ENCODE measurements at places on chromosomes 5 and 9.

DNA sequence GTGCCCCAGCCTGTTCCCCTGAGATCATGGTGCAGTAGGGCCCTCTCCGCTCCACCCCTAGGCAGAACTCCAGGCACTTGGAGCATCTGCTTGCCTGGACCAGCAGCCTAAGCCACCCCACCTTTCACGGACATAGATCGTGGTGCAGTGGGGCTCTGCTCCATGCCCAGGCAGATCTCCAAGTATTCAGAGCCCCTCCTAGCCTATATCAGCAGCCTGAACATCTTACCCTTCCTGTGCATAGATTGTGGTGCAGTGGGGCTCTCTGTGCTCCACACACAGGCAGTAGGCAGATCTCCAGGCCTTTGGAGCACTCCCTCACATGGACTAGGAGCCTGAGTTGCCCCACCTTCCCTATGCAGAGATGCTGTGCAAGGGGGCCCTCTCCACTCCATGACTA is 103.0 kb downstream of the GLIS3 start:
- DNase-seq = no peak

DNA sequence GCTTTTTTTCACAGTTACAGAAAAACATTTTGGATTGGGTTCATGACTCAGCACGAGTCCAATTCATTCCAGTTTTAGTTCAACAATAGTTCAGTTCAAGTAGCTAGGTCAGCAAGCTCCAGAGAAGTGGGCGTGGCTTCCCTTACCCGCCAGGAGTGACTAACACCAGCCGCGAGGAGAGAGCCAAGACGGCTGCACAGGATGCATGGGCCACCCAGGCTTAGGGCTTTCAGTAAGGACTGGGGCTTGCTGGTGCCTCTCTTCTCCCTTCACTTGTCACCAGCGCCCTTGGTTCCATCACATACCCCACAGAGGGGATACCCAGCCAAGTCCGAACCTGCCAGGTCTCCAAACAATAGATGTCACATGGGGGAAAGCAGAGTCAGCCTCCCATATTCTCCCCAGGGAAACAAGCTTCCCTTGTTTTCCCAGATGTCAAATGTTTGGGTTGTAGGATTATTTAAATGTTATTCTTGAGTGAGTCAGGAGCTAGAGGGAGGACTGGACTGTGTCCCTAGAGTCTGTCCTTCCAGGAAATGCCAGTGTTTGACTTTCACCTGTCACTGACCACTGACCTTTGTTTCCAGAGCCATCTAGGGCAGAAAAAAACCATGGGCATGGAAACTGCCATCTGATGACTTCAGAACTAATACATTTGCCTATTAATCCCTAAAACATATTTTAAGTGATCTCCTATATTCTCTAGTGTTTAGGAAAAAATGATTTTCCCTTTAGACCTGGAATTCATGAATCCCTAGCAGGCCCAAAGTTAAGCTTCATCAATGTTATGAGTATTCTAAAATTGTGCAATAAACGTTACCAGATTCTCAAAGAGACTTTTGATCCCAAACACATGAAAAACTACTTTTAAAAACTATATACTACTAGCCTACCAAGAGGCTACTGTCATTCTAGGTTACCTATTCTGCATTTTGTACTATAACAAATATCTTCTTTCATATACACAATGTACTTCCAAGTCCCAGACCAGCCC is 51.9 kb downstream of the NIPAL4 start:
- DNase-seq = peak; percentile 30

DNA sequence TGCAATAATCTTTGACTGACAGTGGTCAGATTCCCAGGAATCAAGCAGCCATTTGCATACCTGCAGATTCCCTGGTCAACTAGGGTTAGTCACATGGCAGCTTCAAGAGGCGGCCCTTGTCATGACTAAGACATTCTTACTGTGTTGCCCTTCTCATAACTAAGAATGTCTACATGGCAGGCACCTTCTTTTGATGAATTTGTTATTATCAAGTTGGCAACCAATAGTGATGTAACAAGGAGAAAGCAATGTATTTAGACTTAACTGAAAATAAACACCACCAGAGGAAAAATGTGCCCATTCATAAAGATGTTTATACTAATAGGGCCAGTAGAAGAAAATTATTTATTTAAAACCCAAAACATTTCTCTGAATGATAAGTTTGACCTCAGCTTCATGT is 215.6 kb downstream of the TLE1 start:
- DNase-seq = no peak

DNA sequence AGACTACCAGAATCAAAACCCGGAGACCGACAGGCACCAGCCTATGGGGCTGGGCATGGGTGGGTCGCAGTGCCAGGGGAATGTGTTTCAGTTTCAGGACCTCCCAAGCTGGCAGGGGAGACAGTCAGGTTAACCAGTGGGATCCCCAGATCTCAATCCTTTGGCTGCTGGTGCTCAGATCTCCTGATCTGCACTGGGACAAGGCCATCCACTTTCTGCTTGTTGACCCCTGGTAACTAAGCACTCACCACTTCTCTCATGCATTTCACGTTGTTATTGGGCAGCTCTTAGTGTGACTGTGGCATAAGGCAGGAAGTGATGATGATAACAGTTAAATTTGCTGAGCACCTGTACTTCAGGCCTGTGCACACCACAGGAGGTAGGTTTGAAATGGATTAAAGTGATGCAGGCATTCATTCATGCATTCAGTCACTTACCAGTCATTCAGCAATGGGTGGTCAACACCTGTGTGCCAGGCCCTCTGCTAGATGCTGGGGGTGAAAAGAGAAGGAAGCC is 42.1 kb upstream of the STXBP1 start:
- no peak for DNase-seq

DNA sequence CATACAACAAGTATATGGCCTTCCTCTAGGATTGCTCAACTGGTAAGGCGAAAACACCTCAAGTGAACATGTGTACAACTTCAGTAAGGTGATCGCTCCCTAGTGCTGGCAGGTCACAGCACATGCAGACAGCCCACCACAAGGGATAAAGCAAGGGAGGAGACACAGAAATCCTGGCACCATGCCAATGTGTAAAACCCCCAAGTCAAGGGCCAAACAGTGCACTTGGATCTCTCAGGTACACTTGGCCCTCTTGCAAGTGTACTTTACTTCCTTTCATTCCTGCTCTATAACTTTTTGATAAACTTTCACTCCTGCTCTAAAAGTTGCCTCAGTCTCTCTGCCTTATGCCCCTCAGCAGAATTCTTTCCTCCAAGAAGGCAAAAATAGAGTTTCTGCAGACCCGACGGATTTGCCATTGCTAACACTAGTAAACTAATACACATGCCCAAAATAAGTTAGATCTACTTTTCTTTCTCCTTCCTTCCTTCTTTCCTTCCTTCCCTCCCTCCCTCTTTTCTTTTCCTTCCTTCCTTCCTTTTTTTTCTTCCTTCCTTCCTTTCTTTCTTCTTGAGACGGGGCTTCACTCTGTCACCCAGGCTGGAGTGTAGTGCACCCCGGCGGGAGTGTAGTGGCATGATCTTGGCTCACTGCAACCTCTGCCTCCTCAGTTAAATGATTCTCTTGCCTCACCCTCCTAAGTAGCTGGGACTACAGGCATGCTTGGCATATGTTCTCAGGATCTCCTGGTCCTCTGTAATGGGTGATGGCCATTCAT is 6.8 kb upstream of the LNPEP start:
- DNase-seq = no peak

DNA sequence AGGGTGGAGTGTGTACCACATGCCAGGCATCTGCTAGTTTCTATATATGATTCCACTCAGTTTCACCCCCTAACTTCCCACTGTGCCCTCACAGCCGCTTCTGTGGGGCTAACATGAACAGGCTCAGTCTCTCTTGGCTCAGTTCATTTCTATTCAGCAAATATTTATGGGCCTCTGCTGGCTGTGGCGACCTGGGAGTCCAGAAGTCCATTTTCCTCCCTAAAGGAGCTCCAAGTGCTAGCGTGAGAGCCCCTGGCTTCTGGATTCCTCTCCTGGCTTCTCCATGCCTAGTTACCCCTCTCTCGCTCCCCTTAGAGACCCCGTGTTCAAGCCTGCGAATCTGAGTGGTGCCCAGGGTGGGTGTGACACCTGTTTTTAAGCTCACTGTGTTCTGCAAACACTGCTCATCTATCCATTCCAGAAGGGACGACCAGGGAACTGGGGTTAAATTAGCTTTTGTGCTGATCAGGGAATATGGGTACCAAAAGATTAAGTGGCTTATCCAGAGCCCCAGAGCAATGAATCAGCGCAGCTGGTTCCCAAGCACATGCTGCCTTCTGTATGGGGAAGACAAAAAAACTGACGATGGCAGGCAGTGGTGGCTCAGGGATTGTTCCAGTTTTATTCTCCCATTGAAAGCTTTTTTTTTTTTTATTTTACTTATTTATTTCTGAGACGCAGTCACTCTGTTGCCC is 57.6 kb downstream of the HMCN2 start:
- DNase-seq = no peak

GRCh38 chr5:1973391-1974013 is 90.8 kb upstream of the IRX4 start:
- DNase-seq = no peak

- peak; percentile 78 for DNase-seq
Observed at GRCh38 chr5:43484106-43484849, 613 bp upstream of the TMEM267 start.

- no peak for DNase-seq
Observed at GRCh38 chr5:155678371-155678770, 648.6 kb upstream of the SGCD start.

DNA sequence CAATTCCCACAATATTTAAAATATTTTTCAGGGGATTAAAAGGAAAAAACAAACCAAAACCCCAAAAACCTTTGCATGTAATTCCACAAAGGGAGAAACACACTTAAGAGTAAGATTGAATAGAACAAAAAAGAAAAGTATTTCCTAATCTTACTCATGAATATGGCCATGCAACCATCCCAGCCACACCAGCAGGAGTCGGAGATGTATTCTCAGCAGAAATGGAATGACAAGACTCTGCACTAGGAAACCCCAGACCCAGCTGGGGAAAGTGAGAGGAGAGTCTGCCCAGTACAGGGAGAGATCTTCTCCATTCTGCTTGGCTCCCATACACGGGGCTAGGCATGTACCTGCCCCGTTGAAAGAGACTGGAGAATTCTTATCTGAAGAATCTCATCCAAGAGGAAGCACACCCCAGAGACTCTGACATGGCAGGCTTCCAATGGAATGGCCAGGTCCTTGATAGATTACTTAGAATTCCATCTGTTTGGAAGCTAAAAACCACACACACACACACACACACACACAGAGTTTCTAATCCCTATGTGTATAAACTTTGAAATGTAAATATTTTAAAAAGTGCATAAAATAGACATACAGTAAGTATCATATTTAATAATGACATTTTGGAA is 118.8 kb downstream of the GADD45G start:
- no peak for DNase-seq

- no peak for DNase-seq
Observed at GRCh38 chr5:115542086-115542485, 2.5 kb downstream of the FEM1C start.

DNA sequence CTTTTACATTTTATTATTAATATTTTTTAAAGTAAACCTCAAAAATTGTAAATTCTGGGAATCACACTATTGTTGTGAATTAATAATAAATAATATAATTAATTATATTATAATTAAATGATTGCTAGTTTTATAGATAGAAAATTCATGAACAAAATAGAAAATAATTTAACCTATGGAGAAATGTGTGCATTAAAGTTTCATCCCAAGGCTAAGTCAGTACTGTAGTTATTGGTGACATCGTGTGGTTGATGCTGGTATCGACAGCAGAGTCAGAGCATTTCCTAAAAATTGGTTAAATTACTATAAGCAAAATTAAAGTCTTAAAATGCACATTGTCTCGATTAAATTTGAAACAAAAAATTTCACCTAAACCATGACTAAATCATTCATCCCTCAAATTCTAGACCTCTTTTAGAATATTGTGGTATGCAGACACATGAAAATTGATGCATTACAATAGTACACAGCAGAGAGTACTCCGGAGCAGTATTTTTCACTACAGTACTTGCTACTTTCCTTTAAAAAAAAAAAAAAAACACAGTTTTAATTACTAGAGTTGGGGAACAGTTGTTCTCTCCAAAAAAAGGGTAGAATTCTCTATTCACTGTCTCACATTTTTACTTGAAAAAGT is 73.9 kb downstream of the RORB start:
- no peak for DNase-seq

DNA sequence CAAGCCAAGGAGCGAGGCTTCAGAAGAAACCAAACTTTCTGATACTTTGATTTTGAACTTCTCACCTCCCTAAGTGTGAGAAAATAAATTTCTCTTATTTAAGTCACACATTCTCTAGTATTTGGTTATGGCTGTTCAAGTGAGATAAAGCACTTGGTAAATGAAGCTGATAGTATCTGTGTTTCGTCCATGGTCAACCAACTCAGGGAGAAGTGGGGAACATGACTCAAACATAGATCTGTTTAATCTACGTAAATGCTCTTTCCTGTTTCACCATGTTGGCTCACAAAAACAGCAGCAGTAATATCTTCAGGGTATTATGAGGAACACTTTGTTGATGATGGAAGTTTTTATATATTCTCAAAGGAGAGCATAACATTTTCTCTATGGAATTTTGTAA is 2167.2 kb upstream of the C9orf72 start:
- DNase-seq = no peak

GRCh38 chr5:119022017-119022745 is 33.8 kb upstream of the DTWD2 start:
- no peak for DNase-seq

GRCh38 chr5:100792781-100793180 is 110.3 kb downstream of the ST8SIA4 start:
- no peak for DNase-seq

DNA sequence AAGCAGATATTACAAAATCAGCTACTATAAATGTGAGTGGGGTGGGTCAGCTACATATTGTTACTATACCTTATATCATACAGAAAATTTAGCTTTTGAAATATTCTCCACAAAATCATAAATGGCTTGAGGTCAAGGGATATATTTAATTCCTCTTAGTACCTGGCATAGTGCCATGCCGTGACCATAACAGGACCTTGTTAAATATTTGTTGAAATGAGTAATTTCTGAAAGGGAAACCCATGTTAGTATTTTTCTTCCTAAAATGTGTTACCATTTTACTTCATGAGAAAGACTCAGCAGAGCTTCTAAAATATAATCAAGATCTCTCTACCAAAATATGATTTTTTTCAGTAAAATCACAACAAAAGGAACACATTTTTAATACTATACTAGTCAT is 14.8 kb downstream of the ATP10B start:
- DNase-seq = no peak

DNA sequence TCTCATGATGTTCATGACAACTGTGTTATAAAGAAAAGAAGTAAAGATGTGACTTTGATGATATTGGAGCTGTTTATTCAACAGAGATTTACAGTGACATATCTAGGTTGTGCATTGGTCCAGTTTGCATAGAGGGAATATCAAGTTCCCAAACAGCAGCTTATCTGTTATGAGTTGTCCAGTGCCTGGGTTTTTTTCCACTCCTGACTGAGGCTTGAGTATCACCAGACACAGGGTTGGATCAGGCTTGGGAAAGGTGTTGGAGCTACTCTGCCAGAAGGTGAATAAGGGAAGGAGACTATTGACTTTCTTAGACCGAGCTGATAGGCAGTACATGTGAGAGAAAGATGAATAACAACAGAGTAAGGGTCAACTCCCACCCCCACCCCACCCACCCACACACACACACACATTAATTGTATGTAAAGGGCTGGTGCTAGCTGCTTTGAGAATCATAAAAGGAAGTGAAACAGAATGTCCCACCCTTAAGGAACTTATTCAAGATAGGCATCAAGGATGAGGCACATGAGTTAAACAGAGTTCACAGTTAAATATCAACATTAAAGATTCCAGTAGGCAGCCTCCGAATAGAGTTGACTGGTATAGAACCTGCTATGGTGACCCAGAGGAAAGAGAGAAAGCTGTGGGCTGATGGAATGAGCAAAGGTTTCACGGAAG is 33.0 kb upstream of the RASGRF2 start:
- no peak for DNase-seq

- no peak for DNase-seq
Observed at GRCh38 chr5:168131519-168131918, 159.9 kb upstream of the WWC1 start.
